ENCODE measurements at places on chromosomes 4 and X.

- no peak for DNase-seq
Observed at GRCh38 chrX:18410038-18410437, 15.4 kb upstream of the CDKL5 start.

DNA sequence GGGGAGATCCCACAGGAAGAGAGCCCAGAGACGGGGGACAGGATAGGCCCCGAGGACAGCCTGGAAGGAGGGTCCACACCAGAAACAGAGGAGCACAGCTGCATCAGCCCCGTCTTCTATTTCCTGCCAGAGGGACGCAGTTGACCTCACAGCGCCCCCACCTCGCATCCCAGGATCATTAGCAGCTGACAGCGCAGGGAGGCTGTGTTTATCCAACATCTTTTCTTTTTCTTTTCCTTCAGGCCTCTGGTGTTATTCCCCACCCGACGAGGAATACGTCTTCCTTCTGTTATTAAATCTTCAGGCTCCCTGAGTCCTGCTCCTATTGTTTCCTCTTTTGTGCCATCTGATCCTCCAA, 75.4 kb downstream of the DCHS2 start:
- no peak for DNase-seq

DNA sequence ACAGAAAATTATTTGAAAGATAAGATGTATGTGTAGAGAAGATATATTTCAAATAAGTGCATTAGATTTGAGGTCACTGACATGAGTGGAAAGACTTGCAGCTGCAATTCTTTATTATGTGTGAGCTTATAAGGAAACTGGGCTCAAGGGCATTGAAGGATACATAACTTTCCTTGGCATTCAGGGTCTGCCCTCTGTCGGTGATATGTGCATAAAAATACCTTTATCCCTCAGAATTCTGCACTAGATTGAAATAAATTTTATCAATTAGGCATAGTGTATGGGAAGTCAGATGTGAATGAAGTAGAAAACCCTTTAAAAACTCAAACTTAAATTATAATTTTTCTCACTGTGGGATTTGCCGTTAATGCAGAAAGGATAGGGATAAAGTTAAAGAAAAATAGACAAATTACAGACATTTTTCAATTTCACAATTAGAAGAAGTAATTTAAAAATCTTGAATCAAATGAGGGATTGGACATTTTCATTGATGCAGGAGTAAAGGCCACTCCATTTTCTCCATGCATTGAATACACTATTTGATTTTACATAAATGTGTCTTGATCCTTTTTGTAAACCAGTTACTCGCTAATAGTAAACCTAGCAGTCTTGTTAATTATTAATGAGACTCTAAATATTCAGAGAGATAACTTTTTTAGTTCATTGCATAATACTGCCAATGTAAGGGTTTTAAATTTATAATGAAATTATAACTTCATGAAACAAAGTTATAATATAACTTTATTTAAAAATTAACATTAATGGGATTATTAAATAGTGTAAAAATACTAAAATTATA, 21.0 kb upstream of the ETNPPL start:
- DNase-seq = no peak

DNA sequence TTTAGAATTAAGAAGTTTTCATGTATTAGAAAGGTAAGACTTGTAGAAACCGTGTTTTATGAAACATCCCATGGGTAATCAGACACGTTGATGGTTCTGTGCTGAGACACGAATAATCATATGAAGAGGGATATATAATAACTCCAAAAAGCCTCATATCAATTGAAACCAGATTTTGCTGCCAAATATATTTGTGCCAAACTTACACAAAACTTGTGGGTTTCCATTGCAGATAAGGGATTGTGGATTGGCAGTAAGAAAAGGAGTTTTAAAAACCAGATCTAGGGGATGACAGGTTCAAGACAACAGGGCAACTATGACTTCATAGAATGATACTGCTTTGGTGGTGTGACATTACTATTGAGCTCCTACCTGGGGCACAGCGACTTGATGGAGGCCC, 616.1 kb downstream of the BCOR start:
- DNase-seq = no peak

GRCh38 chr4:187603093-187604025, 392.2 kb upstream of the ZFP42 start:
- DNase-seq = no peak

DNA sequence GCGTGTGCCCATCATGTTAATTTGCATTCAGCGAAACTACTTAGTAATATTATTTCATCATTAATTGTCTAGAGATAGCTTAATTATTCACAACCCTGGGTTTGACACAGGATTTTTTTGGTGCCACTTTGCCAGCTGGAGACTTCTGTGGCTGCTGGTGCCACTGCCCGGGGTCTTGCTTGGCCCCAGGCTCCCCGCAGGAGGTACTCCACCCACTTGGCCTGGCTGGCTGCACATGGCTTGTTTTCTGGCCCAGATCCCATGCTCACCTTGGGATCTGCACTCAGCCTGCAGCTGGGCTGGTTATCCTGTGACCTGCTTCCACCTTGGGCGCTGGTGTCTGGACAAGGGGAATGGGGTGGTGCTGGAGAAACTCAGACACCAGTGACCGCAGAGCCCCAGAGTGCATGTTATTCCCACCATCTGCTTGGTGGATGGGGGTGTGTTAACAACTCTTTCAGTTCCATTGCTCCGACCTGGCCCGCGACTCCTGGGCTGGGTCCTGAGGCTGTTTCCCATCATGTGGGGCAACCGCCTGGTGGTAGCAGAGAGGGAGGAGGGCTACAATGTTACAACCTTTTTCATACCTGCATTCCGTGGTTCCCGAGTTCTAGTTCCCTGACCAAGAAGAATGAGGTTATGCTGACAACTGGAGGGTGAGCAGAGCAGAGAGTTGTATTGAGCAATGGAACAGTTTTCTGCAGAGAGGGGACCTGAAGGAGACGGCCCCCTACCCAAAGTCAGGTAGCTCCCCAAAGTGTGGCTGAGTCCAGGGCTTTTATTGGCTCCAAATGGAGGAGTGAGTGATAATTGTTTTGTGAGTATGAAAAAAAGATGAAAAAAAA, 1950.0 kb upstream of the IGFBP7 start:
- no peak for DNase-seq

DNA sequence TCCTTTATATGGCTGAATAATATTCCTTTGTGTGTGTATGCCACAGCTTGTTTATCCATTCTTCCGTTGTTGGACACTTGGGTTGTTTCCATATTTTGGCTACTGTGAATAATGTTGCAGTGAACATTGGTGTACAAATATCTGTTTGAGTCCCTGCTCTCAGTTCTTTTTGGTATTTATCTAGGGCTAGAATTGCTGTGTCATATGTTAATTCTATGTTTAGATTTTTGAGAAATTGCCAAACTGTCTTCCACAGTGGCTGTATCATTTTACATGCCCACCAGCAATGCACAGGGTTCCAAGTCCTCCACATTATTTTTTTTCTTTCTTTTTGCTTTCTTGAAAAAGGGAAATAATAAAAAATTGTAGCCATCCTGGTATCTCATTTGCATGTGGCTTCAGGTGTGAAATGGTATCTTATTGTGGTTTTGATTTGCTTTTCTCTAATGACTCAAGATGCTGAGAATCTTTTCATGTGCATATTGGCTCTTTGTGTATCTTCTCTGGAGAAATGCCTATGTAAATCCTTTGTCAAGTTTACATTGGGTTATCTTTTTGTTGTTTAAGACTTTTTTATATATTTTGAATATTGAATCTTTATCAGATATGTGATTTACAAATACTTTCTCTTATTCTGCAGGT, 129.7 kb downstream of the RAPGEF2 start:
- no peak for DNase-seq

GRCh38 chrX:153055871-153056749, at the start of gene PNMA3:
PNMA3 (plus strand) TSS chrX:153056470; CDS start chrX:153057056, 586 bp downstream.
- no peak for DNase-seq

GRCh38 chr4:172073590-172073989, 260.4 kb downstream of the GALNTL6 start:
- DNase-seq = no peak

DNA sequence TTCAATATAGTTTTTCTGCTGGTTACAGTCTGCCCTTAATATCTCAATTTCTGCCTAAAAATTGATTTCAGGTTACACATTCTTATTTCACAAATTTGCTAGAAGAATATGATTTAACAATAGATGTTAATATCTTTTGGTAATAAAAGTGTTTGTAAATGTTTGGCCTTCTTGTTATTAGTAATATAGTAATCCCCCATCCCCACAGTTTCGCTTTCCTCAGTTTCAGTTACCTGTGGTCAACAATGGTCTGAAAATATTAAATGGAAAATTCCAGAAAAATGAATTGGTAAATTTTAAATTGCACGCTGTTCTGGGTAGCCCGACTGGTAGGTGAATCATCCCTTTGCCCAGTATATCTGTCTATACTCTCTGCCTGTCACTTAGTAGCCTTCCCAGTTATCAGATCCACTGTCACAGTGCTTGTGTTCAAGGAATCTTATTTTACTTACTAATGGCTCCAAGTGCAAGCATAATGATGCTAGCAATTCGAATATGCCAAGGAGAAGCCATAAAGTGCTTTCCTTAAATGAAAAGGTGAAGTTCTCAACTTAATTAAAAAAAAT, 3.5 kb upstream of the BMP2K start:
- DNase-seq = no peak

DNA sequence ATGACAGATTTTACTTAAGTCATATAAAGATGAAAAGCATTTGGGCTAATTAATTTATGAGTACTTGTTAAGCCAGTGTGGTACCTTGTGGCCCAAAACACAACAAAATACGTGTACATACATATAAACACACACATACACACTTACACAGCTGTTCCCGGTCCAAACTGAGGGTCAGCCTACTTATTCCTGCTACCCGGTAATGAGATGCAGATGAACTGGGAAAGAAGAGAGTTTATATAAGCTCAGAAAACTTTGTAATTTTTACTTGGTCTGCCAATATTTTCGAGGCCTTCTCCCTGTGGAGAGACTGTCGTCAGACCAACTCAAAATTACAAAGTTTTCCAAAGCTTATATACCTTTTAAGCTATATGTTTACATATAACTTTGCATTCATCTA, 25.8 kb upstream of the PBDC1 start:
- no peak for DNase-seq
